ENCODE measurements at places on chromosomes 7 and 10.

DNA sequence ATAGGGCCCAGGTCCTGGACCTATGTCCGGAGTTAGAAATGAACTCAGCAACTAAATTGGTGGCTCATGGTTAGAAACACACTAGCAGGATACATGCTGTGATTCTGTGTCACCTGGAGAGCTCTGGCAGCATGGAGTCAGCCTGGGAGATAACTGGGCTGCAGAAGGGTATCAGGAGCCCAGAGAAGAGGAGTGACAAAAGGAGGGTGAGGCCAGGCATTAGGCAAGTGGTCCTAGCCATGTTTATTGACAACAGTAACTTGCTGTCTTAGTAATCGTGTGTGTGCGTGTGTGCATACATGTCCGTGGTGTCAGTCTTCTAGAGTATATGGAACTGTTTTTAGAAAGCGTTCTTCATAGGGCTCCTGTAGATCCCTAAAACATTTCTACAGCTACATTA, 157.5 kb upstream of the PHYHIPL start:
- DNase-seq = no peak

- peak; percentile 23 for DNase-seq
Measured at GRCh38 chr10:30812018-30812851, 182.7 kb upstream of the LYZL2 start.

DNA sequence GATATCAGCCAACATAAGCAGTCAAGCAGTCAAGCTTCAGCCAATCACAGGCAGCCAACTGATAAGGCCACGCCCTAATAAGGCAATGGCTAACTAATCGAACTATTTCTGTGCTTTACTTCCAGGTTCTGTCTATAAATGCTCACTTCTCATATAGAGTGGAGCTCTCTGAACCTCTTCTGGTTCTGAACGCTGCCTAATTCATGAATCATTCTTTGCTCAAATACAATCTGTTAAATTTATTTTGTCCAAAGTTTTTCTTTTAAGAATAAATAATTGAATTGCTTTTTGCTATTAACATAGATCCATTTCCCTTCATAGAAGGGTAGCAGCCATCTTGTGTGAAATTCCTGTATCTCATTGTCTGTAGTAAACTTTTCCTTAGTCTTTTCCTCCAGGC, 97.9 kb upstream of the TMEM72 start:
- DNase-seq = no peak

- DNase-seq = no peak
Measured at GRCh38 chr10:24884793-24885192, 67.6 kb downstream of the PRTFDC1 start.

DNA sequence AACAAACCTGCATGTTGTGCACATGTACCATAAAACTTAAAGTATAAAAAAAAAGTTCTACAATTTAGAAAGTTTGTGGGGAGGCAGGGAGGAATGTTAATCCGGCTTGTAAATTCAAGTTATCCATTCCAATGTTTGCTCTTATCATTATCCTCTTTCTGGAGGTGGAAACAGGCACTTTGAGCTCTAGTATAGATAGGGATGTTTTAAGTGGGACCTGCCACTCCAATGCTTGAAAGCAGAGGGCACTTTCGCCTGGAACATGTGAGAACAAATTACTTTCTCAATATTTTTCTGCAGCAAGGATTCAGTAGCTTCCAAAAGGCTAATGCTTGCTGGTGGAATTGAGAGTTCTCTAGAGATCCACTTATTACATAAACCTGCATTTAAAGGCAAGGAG, 45.6 kb downstream of the FEZF1 start:
- DNase-seq = no peak

DNA sequence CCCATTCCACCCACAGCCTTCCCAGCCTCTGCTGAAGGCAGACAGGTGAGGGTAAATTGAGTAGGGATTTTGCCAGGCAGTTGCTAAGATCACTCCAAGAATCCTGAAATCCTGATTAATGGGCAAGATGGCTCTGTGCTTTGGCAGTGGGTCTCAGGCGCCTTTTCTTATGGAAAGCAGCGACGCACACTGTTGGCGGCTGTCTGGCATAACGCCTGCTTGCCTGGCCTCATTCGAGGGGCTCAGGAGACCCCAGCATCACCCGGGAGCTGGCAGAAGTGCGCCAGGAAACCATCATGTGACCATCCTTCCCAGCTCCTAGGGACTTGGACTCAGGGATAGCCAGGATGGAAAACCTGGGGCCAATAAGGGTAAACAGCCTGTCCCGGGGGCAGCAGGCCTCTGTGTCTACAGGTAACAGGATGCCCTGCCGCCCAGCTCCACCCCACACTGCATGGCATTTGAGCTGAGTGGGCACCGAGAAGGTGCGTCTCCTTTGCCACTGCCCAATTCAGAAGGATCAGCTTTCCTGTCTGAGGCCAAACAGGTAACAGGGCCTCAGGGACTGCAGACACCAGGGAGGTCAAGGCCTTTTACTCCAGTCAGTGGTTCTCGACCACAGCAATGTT, 98.6 kb downstream of the FAM53B start:
- no peak for DNase-seq

- no peak for DNase-seq
Measured at GRCh38 chr7:128206747-128207500, 34.2 kb upstream of the LEP start.

- no peak for DNase-seq
Measured at GRCh38 chr7:94602181-94602580, 53.8 kb downstream of the SGCE start.

- DNase-seq = no peak
Measured at GRCh38 chr10:50438049-50438936, 185.5 kb downstream of the SGMS1 start.

GRCh38 chr10:34815185-34816084, at the start of gene PARD3:
Gene PARD3, minus strand, starts transcription at chr10:34815296. Its CDS starts 301 bp downstream, at chr10:34814995.
- peak; percentile 29 for DNase-seq

DNA sequence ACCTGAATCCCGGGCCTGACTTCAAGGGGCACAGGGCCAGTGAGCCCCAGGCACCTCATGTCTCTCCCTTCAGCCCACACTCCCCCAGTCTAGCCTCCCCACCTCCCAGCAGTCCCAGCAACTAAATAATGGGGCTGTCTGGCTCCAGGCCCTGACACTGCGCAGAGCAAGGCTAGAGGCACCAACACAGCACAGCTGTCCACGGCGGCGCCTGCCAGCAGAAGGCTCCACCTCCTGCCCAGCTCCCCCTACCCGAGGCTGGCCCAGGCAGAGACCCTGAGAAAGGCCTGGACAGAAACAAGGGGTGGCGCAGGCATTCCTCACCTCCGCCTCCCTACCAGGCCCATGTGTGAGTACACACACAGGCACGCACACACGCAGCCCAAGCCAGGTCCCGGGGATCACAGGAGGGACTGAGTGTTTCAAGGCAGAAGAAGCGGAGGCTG, 6.1 kb downstream of the KCNH2 start:
- no peak for DNase-seq

- DNase-seq = no peak
Measured at GRCh38 chr10:55410415-55410885, 609.4 kb upstream of the PCDH15 start.

DNA sequence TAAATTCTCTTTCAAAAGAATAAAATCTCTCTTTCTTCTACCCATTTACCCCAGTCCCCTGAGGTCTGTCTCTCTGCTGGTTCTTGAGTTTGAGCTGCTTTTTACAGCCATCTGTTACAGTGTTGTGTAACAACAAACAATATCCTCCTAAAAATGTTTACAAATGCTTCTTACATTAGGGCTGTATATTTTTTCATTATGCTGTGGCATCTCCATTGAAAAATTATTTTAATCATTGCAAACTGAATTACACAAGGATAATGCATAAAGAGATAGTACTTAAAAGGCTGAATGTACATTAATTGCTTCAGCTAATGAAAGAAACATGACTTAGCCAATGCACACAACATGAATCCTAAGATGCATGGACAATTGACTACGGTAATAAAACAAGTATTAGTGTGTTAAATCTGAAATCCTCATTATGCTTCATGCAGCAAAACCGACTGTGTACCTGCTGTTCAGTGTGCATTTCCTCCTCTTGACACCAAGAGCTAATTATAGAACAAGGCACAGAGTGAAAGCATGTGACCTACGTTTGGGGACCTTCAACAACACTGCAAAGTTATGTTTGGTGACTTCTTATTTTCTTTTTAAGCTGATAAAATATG, 181.7 kb upstream of the RHOBTB1 start:
- DNase-seq = no peak

DNA sequence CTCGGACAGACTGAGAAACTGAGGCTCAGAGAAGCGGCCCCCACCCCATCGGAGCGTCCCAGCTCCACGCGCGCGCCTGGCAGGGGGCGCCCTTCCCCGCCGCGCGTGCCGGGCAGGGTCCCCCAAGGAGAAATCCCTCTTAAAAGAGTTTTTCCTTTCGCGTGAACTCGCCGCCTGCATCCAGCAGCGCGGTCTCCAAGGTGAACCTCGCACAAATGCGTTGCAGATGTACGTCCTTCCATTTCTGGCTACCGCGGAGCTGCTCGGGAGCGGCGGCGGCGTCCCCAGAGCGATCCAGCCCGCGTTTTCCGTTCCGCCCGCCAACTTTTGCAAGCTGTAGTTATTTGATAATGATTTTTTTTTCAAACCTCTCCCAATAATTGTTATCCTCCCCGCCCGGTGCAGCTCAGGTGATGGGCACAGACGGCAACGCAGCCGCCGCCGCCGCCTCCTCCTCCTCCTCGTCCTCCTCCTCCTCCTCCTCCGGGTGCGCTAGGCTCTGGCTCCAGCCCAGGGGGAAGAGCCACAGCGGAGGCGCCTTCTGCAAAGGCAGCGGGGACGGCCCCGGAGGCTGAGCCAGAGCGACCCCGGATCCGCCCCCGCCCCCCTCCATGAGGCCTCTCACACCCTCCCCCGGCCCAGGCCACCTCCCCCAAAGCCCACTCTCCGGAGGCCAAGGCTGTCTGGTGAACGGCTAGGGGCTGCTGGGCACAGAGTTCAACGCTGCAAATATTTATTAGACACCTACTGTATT, 74.0 kb upstream of the CUX1 start:
- DNase-seq = peak; percentile 69

GRCh38 chr10:69051303-69051702, 36.6 kb upstream of the SRGN start:
- peak; percentile 77 for DNase-seq

DNA sequence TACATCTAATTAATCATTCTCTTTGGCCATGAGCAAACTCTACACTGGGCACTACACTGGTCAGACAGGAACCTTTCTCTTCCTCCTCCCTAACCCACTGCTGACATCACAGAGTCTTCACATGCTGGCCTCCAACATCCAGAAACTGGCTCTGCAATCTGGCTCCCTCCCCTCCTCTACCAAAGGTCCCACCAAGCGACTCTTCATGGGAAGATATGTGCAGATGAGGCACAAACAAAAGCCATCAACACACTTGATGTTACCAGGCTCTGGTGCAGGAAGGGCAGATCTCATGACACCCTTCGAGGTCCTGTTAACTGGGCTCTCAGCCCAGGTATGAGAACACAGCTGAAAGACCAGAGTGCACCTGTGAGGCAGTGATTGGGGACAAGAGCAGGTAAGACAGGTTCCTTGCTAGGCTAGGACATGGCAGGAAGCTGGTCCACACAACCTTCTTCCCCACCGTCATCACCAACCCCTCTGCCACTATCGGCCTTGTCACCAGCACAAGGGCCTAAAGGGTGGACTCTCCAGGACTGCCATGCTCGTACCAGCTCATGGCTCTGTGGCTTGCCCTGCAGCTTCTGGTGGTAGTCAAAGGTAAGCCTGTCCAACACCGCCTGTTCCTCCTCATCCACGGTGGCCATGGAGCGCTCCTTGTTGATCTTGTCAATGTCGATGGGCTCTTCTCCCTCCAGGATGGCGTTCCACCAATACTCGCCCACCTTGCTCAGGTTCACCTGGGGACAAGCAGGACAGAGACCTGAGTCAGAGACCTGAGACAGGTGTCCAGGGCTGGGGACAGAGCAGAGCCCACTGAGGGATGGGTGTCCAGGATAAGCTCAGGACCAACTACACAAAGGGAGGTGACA, 66.6 kb upstream of the CAMK2B start:
- no peak for DNase-seq

GRCh38 chr10:43262397-43262901, 4.4 kb downstream of the RASGEF1A start:
- no peak for DNase-seq

GRCh38 chr7:28481091-28481926, 69.0 kb downstream of the CREB5 start:
- DNase-seq = no peak

- no peak for DNase-seq
Measured at GRCh38 chr7:123034106-123034505, 38.6 kb upstream of the TAS2R16 start.

DNA sequence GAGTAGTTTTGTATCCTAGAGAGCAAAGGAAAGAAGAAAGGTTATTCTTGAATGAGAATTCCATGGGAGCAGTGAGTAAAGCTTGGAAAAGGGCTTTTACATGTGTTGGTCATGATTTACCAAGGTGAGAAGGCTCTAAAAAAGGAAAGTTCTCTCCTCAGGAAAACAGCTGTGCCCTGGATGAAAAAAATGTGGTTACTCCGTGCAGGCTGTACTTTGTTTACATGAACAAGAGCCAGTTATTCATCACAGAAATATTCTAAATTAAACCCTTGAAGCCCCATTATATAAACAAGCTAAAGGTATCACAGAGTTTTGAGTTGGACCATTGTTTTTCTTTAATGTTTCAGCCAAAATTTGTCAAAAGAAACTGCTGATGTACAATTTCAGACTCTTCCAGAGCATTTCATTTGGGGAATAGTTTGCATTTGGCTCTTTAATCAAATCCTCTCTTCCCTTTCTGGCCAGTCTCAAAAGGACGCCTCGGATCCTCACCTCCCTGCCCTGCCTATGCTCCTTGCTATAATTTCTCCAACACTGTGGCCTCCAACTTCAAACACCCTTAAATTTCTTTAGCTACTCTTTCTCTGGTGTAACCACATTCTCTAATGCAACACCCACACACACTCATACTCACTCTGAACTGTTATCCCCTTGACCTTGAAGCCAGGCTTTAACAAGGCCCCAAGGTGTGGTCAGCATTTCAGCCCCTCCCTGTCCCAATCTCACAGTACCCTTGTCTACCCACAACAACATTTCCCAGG, 47.4 kb downstream of the AFAP1L2 start:
- no peak for DNase-seq

GRCh38 chr7:7739204-7740036, 21.0 kb upstream of the RPA3 start:
- DNase-seq = no peak

DNA sequence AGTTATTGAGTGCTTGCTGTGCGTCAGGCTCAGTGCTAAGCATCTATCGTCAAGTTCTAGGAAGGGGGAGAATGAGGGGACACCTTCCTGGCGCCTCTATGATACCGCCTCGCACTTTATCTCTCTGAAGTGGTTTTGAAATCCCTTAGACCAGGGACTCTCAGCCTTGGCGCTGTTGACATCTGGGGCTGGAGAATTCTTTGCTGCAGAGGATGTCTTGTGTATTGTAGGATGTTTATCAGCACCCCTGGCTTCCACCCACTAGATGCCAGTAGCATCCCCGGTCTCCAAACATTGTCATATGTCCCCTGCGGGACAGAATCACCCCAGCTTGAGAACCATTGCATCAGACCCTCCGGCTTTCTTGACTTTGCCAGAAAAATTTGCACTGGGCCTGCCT, 285.5 kb downstream of the CCDC3 start:
- DNase-seq = no peak

DNA sequence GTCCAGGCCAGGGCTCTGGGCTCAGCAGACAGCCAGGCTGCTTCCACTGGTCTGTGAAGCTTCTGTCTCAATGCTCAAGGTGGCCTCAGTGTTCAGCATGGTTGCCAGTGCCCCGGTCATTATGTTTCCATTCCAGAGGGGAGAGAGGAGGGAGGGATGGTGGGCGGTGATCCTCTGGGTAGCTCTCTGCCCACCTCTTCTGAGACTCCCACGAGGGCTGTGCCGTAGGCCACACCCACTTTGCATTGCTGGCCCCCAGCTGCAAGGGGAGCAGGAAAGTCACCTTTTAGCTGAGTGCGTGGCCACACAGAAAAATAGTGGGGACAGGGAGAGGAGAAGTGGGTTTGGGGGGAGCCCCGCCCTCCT, 42.5 kb downstream of the FOXK1 start:
- no peak for DNase-seq

All from activated CD4-positive, alpha-beta memory T cell treated with anti-CD3 and anti-CD28 coated beads for 36 hours (primary cell).